ENCODE measurements at places on chromosomes 7 and 10. TPM values are rescaled to one million over a fixed set of nuclear protein-coding genes. Genes with fewer than 3 reads are reported as not detected.

Gene AKR1E2
- total RNA-seq: 17.0 TPM

Gene PPP2R2D
- total RNA-seq: 26.5 TPM

Gene CCDC146
- 2.2 TPM for total RNA-seq

Gene HOXA1
- total RNA-seq: 1.2 TPM

Gene CYP2E1
- 0.44 TPM for total RNA-seq

Gene SLC29A4
- total RNA-seq: 1.7 TPM

Data from smooth muscle cell of trachea (primary cell).